ENCODE measurements at places on chromosomes 2 and 18.

- DNase-seq: no peak
Measured at GRCh38 chr18:55421308-55421614, 166.7 kb downstream of the TCF4 start.

GRCh38 chr2:187174582-187174981, 273.5 kb downstream of the CALCRL start:
- DNase-seq: no peak

DNA sequence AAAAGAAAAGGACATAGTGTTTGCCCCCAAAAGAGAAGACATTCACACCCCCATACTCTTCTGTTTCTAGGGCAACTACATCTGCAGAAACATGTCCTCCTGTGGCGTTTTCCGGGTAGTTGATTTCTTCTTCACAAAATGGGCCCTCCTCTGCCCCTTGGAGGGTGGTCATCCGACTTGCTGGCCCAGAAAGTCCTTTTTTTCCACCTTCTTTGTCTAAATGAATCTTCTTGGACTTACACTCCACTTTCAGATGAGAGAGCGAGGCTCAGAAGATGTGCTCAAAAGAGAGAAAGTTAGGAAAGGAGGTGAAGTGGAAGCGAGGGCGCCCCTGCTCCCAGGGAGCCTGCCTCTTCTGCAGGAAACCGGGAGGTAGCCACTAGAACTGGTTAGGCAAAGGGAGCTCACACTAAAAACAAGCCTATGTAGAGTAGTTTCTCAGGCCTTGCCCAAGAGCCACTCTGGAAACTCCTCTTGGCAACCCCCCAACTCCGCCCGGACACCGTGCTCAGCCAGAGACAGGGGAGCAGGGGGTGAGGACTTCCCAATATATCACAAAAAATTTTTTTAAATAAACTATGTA, 10.2 kb upstream of the SIX3 start:
- no peak for DNase-seq

GRCh38 chr2:60998628-60999545, 18.6 kb upstream of the PEX13 start:
- DNase-seq: no peak

DNA sequence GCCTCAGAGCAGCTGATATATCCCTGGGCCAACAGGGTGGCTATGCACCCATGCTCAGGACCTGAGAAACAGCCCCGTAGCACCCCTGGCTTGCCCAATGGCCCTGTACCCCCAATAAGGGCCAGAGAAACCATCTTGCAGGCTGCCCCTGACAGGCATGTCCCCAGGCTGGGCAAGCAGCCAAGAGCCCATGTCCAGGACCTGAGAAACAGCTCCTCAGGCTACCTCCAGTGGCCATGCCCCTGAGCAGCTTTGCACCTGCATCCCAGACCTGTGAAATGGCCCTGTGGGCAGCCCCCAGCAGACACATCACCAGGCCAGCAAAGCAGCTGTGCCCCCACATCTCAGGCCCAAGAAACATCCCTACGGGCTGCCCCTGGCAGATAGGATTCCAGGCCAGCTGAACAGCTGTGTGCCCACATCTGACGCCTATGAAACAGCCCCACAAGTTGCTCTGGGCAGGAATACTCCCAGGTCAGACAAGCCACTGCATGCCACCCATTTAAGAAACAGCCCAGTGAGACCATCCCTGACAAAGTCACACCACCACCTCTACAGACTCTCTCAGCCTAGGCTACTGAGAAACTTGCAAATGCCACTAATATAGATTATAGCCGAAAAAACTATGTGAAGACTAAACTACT, 84.1 kb downstream of the TMEM237 start:
- DNase-seq: no peak

DNA sequence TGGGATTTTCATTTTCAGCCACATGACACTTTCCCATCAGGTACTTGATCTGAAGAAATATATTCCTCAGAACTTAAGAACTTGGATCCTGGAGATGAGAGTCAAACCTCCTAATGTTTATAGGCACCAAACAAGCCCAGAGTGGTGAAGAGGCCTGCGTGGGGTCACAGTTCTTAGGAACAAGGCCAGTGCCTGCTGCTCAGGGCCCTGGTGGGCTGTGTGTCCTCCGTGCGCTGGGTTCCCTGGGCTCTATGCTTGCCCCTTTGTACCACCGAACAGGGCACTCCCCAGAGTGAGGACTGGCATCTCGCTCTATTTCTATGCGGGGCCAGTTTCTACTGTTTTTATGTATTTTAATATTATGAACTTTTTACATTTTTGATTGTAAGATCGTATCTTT, 76.0 kb upstream of the RBM44 start:
- no peak for DNase-seq
